ENCODE measurements at places on chromosomes 6 and 20.

- no peak for DNase-seq
These were observed 411.7 kb upstream of the SOX4 start for GRCh38 chr6:21181866-21182265.

GRCh38 chr6:35903679-35904078 lies 17.2 kb downstream of the SRPK1 start:
- no peak for DNase-seq

- DNase-seq: no peak
These were observed 583.7 kb downstream of the EPM2A start for GRCh38 chr6:145151624-145152023.

DNA sequence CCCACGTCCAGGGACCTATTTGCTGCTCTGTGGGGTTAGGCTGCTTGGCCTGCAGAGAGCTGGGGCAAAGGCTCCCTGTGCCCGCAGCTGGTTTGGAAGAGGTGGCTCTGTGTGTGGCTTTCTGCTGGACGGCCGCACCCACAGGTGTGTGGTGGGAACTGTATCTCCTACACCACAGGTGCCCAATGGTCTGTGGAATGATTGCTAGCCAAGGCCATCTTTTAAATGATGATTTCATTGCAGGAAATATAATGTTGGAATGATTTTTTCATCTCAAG lies 178.4 kb downstream of the DLL1 start:
- DNase-seq: no peak

DNA sequence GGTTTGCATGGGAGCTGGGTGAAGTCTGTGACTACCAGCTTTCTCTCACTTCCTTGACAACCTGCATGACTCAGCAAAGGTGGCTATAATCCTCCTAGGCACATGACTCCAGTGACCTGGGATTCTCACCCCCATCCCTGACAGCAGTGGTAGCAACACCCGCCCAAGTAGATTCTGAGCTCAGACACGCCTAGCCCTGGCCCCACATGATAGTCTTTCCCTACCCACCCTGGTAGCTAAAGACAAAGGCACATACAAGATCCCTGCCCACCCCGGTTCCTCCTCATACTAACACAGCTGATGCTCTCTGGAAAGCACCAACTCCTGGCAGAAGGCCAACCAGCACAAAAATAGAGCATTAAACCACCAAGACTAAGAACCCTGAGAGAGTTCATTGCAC lies 25.9 kb upstream of the CRISP1 start:
- DNase-seq: no peak

Data from substantia nigra (tissue), 51 donors.